ENCODE measurements at places on chromosomes 5 and 9.

- no peak for DNase-seq
These were observed 9.3 kb downstream of the SLC28A3 start for GRCh38 chr9:84331119-84331809.

GRCh38 chr5:164649266-164649665, 1143.8 kb downstream of the MAT2B start:
- DNase-seq: no peak

GRCh38 chr9:127154003-127154389, 31.6 kb upstream of the ANGPTL2 start:
- no peak for DNase-seq

DNA sequence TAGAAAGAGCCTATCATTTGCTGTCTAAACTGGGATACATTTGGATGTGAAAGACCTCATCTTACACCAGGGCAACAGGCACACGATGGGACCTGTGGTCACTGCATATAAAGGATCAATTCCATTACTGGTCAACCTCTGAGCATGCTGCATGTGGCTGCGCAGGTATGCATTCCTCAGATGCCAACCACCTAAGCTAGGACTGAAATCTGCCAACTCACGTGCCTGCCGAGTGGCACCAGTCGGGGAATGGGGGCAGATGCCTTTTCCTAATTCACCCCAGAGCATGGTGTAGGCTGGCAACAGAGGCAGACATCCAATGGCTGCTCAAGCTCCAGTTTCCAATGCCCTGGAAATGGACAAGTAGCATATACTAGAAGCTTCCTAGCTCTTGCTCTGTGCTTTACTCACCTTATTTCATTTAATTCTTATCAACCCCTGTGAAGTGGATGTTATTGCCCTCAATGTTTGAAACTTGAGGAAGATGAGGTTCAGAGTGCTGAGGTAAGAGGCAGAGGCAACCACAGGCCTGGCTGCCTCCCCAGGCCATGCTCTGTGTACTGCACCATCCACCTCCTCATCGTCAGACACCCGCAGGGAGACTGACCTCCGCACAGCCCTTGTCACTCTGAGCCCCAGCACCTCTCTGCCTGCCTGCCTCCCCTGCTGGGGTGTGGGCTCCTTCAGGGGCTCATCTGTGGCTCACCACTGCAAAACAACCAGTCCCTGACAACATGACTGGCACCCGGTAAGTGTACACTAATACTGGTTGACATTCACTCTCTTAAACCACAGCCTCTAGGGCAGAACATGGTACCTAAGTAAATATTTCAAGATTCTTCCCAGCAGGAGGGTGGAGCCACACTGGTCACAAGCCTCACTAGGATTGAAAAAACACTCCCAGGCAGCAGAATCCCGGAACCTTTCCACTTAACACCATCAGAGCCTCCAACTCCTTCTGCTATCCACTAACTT, 228.5 kb downstream of the CRB2 start:
- DNase-seq: no peak

- DNase-seq: no peak
These were observed 710 bp downstream of the WNK2 start for GRCh38 chr9:93184432-93185265.

GRCh38 chr5:116621599-116621998, 47.0 kb upstream of the SEMA6A start:
- no peak for DNase-seq

DNA sequence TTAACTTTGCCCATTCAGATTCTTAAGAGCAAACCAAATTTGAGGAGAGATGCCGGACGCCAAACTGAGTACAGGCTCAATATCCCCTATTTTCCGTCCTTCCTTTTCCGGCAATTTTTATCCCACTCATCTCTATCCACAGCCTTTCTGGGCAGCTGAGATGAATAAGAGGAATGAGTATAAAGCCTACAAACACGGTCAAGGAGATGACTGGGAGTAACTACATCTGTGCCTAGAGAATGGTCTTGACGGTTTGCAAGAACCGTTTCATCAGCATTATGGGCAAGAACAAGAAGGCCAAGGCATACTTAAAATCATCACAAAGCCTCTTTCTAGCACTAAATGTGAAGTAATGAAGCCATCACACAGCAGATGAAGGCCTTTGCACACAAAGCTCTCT, 227.3 kb downstream of the DCP2 start:
- DNase-seq: no peak
